ENCODE measurements at places on chromosomes 5 and 9.
A peak's percentile ranks its signal among the peaks of the same experiment; 100 is the strongest.

GRCh38 chr5:77095189-77095588 lies 8.1 kb upstream of the ZBED3 start:
- no peak overlapping the region for H3K27ac ChIP-seq
- peaks cover 60% of the 10 kb centered on the region for H3K36me3 ChIP-seq
- no peaks in the 10 kb centered on the region for H3K4me1 ChIP-seq
- peaks cover 3% of the 10 kb centered on the region for H3K27me3 ChIP-seq
- H3K4me3 ChIP-seq, result no peak overlapping the region

DNA sequence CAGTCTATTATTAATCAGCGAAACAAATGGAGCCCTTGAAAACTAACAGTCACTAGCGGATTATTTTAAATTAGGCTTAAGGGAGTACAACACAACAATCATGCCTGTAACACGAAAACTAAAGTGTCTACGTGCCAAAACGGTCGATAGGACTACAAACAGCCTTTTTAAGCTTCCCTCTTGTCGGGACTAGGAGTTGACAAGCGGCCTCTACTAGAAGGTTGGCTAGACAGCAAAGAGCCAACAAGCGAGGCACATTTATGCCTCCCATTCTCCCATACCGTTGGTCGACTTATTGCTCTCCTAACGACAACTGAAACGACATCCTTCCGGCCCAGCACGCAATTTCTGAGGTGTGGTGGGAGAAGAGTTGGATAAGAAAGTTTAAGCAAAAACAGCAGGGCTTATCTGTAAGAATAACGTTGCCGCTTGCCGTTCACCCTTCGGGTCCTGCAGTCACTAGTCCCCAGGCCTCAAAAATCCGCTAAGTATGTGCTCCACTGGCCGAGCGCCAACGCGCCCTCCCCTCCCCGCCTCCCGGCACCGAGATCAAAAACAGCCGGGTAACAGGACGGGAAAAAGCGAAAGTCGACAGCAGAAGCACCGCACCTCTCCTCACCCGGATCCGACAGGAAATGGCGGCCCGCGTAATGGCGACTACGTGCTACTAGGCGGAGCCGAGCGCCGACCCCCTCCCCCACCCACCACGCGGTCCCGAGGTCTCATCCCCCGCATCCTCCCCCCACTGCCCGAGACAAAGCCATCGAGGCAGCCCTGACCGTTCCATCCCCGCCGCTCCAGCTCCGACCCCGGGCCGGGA lies 813 bp downstream of the HNRNPK start:
- peaks cover 58% of the 10 kb centered on the region for H3K36me3 ChIP-seq
- peak overlapping the region; percentile 100 for H3K27ac ChIP-seq
- peaks cover 4% of the 10 kb centered on the region for H3K27me3 ChIP-seq
- peak overlapping the region; percentile 98 for H3K4me3 ChIP-seq
- H3K4me1 ChIP-seq, result peaks cover 60% of the 10 kb centered on the region

DNA sequence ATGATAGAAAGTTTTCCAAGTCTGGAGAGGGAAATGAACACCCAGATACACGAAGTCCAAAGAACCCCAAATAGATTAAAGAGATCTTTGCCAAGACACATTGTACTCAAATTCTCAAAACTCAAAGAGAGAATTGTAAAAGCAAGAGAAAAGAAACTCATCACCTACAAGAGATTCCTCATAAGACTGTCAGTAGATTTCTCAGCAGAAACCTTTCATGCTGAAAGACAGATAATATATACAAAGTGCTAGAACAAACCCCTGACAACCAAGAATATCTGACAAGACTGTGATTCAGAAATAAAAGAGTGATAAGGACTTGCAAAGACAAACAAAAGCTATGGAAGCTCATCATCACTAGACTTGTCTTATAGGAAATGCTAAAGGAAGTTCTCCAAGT lies 326.7 kb upstream of the ZNF608 start:
- no peak overlapping the region for H3K27ac ChIP-seq
- H3K4me1 ChIP-seq, result no peaks in the 10 kb centered on the region
- no peak for DNase-seq
- H3K4me3 ChIP-seq, result no peak overlapping the region
- peaks cover 3% of the 10 kb centered on the region for H3K27me3 ChIP-seq

- no peaks in the 10 kb centered on the region for H3K4me1 ChIP-seq
- no peak for DNase-seq
- no peaks in the 10 kb centered on the region for H3K27me3 ChIP-seq
- H3K27ac ChIP-seq, result no peak overlapping the region
These were observed 302.9 kb upstream of the PAPPA start for GRCh38 chr9:115850548-115851304.

- no peak for DNase-seq
- peaks cover 14% of the 10 kb centered on the region for H3K36me3 ChIP-seq
- peaks cover 5% of the 10 kb centered on the region for H3K27me3 ChIP-seq
- no peak overlapping the region for H3K4me3 ChIP-seq
- peaks cover 72% of the 10 kb centered on the region for H3K4me1 ChIP-seq
These were observed 21.5 kb downstream of the STC2 start for GRCh38 chr5:173306695-173307094.

DNA sequence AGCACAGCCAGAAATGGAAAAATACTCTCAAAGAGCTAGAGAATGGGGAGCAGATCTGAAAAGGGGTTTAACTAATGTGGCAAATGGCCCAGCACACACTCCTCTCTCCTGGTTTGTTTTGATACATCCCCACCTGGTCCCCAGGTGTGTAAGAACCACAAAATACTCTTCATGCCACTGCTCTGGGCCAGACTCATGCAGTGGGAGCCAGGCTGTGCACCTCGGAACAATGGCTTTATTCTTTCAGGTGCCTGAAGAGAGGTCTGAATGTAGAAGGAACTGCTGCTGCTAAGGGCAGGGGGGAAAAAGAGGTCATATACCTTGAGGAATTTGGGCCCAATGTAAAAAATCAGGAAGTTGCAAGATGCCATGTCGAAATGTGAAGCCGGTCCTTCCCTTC lies 123.9 kb upstream of the ADAMTSL1 start:
- H3K4me3 ChIP-seq, result no peak overlapping the region
- no peak overlapping the region for H3K27ac ChIP-seq
- peaks cover 7% of the 10 kb centered on the region for H3K27me3 ChIP-seq
- H3K4me1 ChIP-seq, result no peaks in the 10 kb centered on the region
- no peak for DNase-seq
- no peaks in the 10 kb centered on the region for H3K36me3 ChIP-seq

GRCh38 chr5:56482363-56482762 lies 249.2 kb upstream of the ANKRD55 start:
- H3K4me3 ChIP-seq, result peak overlapping the region; percentile 84
- H3K4me1 ChIP-seq, result peaks cover 39% of the 10 kb centered on the region
- no peak overlapping the region for H3K27ac ChIP-seq
- H3K36me3 ChIP-seq, result no peaks in the 10 kb centered on the region

GRCh38 chr9:119758241-119758640 lies 389.0 kb upstream of the BRINP1 start:
- H3K36me3 ChIP-seq, result no peaks in the 10 kb centered on the region
- H3K4me3 ChIP-seq, result no peak overlapping the region
- peaks cover 8% of the 10 kb centered on the region for H3K27me3 ChIP-seq
- no peak for DNase-seq

DNA sequence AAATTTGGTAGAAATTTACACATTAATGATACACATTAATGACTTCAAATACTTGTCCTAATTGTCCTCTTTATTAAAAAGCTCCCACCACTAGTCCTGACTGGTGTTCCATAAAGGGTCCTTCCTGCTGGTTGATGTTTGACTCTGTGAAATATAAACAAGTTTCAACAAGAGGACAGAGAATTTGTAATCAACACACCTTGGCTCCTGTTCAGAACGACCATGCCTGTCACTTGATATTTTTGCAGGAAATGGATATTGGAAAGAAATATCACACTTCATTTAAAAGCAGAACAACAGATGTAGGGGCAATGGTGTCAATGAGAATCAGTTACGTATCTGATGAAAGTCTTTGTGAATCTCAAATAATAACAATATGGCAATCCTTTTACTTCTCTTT lies 211.7 kb downstream of the ENC1 start:
- H3K27me3 ChIP-seq, result no peaks in the 10 kb centered on the region
- no peak overlapping the region for H3K4me3 ChIP-seq
- peaks cover 14% of the 10 kb centered on the region for H3K4me1 ChIP-seq
- no peak for DNase-seq

GRCh38 chr5:146041180-146041789 lies 64.1 kb downstream of the PLAC8L1 start:
- no peaks in the 10 kb centered on the region for H3K36me3 ChIP-seq
- no peak overlapping the region for H3K27ac ChIP-seq

DNA sequence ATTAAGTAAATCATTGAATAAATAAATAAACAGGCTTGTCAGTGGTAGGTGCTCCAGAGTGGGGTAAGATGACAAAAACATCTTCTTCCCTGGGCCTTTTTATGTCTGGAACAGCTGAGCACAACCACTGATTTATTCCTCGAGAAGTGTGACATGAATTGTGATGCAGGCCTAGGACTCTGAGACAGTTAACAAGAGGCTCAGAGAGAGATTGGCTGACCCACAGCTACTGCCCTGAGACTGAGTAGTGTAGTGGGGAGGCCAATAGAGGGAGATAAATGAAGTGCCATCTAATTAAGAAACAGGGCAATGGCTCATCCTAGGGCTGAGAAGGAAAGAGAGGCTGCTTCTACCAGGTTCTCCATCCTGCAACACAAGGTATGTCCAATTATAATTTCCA lies 369.3 kb upstream of the TRPC7 start:
- peaks cover 15% of the 10 kb centered on the region for H3K4me1 ChIP-seq
- no peaks in the 10 kb centered on the region for H3K36me3 ChIP-seq
- no peak overlapping the region for H3K4me3 ChIP-seq
- DNase-seq, result no peak

DNA sequence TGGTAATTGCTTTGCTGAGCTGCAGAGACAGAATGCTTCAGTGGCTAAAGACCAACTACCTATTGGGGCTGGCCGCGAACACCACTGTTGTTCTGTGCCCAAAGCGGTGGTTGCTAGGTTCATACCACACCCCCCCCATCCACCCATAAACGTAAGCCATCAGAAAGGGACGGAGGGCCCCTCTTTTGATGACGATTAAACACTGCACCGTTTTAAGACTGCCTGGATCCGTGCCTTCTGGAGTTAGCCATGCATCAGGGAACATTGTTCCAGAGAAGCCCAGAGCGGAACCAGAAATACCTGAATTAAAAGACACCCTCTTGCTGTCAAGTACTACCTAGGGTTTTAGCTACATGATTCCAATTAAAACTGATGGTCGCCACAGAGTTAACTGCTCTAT lies 369.1 kb upstream of the DAP start:
- H3K27me3 ChIP-seq, result peaks cover 11% of the 10 kb centered on the region
- no peaks in the 10 kb centered on the region for H3K4me1 ChIP-seq
- no peak overlapping the region for H3K27ac ChIP-seq
- no peaks in the 10 kb centered on the region for H3K36me3 ChIP-seq
- DNase-seq, result no peak

GRCh38 chr9:92645041-92645440 lies 24.9 kb downstream of the IPPK start:
- no peak for DNase-seq
- H3K27me3 ChIP-seq, result no peaks in the 10 kb centered on the region
- H3K36me3 ChIP-seq, result peaks cover 57% of the 10 kb centered on the region
- H3K27ac ChIP-seq, result no peak overlapping the region
- H3K4me3 ChIP-seq, result no peak overlapping the region
- H3K4me1 ChIP-seq, result no peaks in the 10 kb centered on the region

DNA sequence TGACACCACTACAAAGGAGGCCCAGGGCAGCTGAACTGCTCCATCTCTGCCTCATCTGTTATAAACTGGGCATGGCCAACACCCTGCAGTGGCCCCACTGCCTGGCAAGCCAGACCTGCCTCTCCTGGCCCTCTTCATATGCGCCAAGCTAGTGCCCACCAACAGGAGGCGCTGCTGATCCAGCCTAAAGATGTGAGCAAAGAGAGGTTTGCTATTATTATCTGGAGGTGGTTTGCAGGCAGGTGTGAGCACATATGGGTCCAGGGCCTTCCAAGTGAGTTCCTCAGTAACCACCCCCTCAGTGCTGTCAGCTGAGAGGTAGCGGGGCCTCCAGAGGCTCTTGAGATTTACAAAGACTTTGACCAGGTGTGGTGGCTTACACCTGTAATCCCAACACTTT lies 232.2 kb downstream of the SYK start:
- peak; percentile 29 for DNase-seq
- peaks cover 14% of the 10 kb centered on the region for H3K27me3 ChIP-seq
- H3K36me3 ChIP-seq, result no peaks in the 10 kb centered on the region
- H3K27ac ChIP-seq, result no peak overlapping the region
- H3K4me1 ChIP-seq, result peaks cover 48% of the 10 kb centered on the region
- no peak overlapping the region for H3K4me3 ChIP-seq

- H3K27ac ChIP-seq, result no peak overlapping the region
- H3K27me3 ChIP-seq, result no peaks in the 10 kb centered on the region
- DNase-seq, result peak; percentile 7
- H3K36me3 ChIP-seq, result peaks cover 8% of the 10 kb centered on the region
- peaks cover 30% of the 10 kb centered on the region for H3K4me1 ChIP-seq
- H3K4me3 ChIP-seq, result no peak overlapping the region
These were observed 1.4 kb upstream of the NFX1 start for GRCh38 chr9:33288828-33289483.

Data from nephron progenitor cell (in vitro differentiated cells).